Amniotic epithelial cell (primary cell): ENCODE measurements at places on chromosomes 5 and 9.
A peak's percentile ranks its signal among the peaks of the same experiment; 100 is the strongest.

DNA sequence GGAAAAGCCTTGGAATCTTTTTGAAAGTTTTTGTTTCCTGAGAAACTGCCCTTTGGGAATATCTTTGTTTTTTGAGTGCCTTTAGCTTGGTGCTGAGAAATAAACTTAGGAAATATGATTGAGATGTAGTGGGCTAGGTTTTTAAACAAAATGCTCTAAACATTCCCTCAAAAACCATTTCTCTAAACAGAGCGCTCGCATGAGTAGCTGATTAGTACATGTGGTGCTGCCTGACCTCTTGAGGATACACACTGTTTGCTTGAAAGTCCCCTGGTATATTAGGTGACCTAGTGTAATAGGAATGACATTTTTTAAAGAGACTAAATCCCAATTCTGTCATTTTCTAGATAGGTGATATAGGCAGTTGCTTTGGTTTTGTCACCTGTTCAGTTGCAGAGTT lies 132.3 kb downstream of the ADAMTSL1 start:
- no peak for DNase-seq

- peak; percentile 22 for DNase-seq
Measured at GRCh38 chr5:36369219-36369690, 67.6 kb upstream of the RANBP3L start.

- peak; percentile 8 for DNase-seq
Measured at GRCh38 chr9:134136118-134136995, 475 bp downstream of the WDR5 start.

DNA sequence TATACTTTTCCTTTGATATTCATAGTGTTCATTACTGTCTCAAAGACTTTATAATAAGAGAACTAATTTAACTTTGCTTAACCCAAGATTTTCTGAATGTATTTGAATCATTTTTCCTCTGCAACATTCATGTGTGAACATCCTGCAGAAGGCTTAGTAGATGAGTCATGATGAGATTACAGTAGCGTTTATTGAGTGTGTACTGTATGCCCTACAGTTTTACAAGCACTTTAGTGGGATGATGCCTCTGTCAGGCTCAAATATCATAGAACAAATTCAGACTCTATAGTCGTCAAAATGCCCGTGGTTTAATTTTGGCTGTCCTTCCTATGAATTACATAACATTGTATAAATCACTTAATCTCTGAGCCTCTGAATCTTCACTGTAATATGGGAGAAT lies 41.2 kb downstream of the FYB1 start:
- peak; percentile 54 for DNase-seq

DNA sequence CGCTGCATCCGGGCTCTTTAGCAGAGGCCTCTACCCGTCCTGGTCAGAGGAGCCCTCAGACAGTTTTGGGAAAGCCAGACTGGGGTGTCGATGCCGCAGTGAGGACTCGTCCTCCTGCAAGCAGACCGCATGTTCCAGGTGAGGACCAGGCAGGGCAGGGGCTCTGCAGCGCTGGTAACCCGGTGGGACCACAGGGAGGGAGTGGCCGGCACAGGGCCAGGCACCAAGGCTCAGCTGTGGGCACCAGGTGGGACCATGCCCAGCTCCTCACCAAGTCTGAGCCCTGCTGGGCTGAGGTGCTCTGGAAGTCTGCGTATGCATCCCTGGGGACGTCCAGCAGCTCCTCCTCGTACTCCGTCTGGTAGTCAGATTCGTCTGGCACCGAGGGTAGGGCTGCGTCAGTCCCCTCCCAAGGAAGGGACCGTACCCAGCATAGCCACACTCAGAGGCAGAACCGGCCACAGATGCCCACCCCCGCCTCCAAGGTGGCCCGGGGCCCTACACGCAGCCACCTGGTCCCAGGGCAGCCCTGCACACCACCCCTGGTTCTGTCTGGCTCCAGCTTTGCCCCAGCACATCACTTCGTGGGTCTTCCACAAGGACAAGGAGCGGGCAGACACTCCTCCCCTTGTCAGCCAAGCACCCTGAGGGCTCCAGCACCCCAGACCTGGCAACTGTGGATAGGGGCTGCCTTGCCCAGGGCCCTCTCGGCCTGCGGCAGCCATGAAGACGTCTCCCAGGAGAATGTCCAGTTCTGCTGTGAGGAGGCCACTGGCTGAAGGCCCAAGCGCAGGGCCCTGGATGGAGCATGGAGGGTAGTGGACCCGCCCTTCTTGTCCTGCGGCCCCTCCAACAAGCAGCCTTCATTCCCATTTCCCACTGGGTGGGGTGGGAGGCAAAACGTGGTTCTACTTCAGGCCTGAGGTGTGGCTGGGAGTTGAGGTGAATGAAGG lies 1.5 kb upstream of the NSMF start:
- no peak for DNase-seq

GRCh38 chr9:70672161-70672649 lies 257.7 kb upstream of the KLF9 start:
- DNase-seq = no peak

- no peak for DNase-seq
Measured at GRCh38 chr5:136210259-136210658, 17.3 kb upstream of the SMIM32 start.

GRCh38 chr5:138588013-138588788 lies 13.0 kb upstream of the HSPA9 start:
- DNase-seq = no peak

- DNase-seq = no peak
Measured at GRCh38 chr9:113486327-113486726, 22.8 kb downstream of the RGS3 start.

DNA sequence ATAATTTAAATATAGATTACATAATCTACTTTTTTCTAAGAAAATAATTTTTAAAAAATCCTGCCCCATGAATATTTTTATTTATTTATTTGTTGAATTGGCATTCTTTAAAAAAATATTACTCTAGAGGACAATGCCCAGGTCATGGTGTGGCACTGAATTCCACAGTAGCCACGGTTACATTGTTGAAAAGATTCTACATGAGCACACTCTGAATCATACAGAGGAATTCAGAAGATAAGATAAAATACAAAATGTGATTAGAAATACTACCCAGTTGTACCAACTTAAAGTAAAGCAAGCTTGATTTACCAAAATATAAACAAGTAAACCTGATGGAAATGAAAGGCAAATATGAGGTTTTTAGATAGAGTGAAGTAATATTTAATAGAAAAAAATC lies 183.7 kb downstream of the HCN1 start:
- no peak for DNase-seq

DNA sequence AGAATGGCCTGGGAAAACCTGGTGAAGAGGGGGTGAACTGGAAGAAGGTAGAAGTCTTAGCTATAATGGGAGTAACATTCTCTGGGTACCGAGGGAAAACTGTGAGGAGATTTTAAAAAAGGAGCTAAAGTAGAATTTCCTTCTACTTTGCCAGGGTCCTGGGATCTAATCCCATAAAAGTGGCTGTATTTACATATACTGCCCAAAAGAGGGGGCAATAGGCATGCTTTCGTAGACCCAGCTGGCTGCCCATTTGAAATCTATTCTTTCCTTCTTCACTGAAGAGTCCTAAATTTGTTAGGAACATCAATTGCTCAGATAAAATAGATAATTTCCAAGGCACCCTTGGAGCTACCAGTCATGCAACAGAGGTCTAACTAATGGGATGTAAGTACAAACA lies 159.2 kb downstream of the CDC42SE2 start:
- peak; percentile 21 for DNase-seq

- DNase-seq = no peak
Measured at GRCh38 chr5:5384660-5385330, 37.7 kb upstream of the ICE1 start.

GRCh38 chr5:145076040-145076439 lies 759.1 kb downstream of the PRELID2 start:
- DNase-seq = no peak

GRCh38 chr5:109410389-109411148 lies 795 bp upstream of the PJA2 start:
- DNase-seq = peak; percentile 91

DNA sequence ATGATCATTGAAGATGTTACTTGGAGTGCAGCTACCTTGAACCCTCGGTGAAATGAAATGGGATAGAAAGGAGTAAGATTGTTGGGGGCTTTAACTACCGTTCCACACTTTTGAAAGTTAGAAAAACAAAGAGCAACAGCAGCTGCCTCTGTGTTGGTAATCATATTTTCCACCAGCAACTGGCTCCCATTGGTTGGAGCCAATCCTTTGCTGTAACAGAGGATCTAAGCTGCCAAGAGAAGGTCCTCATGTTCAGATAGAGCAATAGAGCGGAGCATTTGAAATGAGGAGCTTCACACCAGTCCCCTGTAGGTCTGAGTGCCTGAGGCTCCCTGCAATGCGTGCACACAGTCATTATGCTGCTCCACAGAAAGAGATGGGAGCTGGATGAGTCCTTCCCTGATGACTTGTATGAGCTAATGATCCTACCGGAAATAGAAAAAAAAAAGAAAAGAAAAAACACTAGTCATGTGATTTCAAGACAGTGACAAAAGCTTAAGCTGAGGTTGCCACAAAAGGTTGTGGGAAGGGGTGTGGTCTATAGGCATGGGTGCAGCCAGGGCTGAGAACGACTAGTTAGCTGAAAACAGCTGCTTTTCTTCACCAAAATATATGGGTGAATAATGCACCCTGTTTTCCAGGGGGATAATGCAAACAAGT lies 300.7 kb downstream of the MLLT3 start:
- no peak for DNase-seq
